ENCODE measurements at places on chromosomes 11 and 22. TPM values are rescaled to one million over a fixed set of nuclear protein-coding genes. Genes with fewer than 3 reads are reported as not detected.

- no peak for DNase-seq
Measured at GRCh38 chr11:61292356-61292755, 2.8 kb downstream of the VWCE start.

- no peak for DNase-seq
Measured at GRCh38 chr11:29009426-29009825, 901.2 kb downstream of the METTL15 start.

GRCh38 chr11:9231848-9232177 lies 33.3 kb downstream of the DENND5A start:
- peak; percentile 53 for DNase-seq

- DNase-seq: peak; percentile 92
Measured at GRCh38 chr22:43187171-43188099, 501 bp upstream of the TTLL12 start.

DNA sequence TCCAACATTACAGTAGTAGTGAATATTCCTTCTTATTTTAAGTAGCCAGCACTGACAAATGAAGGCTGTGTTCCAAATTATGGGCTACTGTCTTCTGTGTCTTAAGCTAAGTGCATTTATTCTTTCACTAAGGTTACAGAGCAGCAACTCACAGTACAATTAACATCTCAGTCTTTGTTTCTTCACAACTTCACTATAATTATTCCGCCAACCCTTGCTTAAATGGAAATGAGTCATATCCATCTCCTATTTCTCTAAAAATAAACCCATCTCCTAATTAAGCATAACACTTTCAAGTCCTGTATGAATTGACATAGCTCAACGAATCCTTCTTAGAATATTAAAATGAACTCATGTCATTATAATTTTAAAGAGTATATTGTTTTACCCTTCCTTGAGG lies 6.7 kb downstream of the ETS1 start:
- no peak for DNase-seq

- no peak for DNase-seq
Measured at GRCh38 chr22:48635816-48636215, 1191.9 kb downstream of the BRD1 start.

DNA sequence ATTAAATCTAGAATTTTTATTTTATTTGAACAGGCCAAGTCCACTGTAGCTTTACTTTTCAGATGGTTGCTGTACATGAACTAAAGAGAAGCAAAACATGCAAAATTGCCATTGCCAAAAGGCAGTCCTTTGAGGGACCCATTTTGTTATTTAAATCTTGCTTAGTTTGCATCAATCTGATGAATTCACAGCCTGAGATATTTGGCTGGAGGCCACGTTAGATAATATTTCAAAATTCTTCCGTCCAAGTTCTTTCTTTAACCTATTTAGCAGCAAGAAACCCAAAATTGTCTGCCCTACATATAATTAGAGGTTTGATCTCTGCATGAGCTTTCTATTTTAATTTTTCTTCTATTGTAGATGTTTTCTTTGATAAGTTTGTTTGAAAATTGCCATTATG lies 1706.9 kb upstream of the RAG2 start:
- no peak for DNase-seq

DNA sequence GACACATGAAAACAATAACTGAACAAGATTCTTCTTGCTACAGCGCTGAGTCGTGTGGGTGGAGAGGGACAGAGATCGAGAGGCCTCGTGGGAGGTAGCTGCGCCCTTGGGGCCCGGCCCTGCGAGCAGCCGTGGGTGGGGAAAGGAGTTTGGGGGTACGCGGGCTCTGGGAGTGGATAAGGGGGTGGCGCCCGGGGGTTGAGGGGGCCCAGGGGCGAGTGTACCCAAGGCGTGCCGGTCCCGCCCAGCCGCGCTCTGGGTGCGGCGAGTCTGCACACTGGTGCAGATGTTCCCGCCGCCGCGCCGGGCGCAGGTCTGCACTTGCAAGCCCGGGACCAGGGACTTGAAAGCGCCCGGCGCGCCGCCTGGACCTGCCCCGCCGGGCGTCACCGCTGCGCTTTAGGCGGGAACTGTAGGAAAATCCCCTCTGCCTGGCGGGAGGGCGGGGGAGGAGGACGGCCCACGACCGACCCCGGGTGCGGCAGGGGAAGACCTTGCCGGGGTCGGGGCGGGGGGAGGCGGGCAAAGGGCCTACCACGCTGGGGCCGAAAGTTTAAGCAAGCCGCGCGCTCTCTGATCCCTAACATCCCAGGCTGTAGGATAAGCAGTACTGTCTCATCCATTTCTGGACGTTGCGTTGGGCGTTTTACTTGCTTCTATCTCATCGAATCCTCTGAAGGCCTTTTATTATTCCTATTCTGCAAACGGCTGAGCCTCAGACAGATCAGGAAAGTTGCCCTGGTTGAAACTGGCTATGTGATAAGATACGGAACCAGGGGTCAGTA lies 1.4 kb upstream of the KREMEN1 start:
- no peak for DNase-seq

DNA sequence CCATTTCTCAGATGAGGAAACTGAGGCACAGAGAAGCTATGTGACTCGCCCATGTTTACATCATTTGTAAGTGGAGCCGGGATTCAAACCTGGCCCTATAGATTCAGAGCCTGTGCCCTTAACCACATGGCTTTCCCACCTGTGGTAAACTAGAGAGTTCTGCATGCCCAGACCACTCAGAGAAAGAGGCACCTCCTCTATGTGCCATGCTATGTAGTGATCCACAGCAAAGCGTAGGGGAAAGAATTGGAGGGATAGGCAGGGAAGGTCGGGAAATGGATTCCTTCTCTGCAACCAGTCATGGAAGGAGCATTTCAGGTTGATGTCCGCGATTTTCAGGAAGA lies 15.4 kb upstream of the POU2AF2 start:
- DNase-seq: no peak

DNA sequence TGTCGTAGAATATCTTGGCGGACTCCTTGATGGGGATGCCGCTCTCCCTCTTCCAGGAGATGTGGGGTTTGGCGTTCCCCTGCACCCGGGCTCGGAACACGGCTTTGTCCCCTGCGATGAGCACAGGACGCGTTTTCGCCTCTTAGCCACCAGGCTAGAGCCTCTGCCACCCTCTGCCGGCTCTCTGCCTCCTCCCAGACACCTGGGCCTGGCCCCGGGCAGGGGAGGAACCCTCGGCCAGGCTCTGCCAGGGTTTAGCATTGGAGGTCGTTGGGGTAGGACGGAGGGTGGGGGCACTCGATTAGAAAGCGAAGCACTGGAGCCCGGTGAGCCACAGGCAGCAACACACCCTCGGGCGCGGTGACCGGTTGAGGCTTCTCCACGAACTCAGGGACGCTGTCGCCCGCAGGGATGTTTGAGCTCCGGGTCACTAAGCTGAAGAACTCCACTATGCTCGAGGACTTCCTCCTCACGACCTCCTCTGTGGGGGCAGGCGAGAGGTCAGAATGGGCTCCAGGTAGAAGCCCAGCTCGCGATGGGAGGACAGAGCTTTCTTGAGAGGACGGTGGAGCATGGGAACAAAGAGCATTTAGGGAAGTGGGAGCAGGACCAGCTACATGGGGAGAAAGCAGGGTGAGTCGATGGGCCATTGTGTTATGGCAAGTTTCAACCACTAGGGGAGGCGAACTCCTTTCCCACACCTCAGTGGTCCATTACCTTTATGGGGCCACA lies 4.3 kb downstream of the IGSF22 start:
- peak; percentile 39 for DNase-seq

DNA sequence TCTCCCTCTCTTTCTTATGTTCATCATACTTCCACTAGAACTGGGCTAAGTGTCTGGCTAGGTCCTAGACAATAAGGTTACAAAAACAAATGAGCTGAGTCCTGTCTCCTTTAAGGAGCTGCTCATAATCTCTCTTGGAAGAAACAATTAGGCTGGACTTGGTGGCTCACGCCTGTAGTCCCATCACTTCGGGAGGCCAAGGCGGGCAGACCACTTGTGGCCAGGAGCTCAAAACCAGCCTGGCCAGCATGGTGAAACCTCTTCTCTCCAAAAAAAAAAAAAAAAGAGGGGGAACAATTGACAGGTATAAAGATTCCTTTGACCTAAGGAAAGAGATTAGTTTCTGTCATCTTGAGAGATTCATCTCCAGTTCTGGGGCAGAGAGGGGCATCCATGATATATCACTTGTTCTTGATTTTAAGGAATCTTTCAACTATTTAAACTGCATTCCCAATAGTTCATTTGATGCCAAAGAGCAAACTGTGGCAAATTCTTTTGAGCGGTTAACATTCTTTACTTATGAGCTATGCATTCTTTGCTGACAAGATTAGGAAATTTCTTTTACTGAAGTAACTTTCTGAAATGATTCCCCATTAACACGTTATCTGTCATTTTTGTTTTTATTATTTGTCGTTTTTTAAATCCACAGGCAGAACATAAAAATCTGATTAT lies 125.5 kb downstream of the C11orf87 start:
- DNase-seq: peak; percentile 71

GRCh38 chr11:75474878-75475766 lies 42.1 kb upstream of the KLHL35 start:
- DNase-seq: no peak

GRCh38 chr11:124160986-124161385 lies 22.2 kb upstream of the OR10D3 start:
- DNase-seq: no peak

- no peak for DNase-seq
Measured at GRCh38 chr11:9201372-9202162, 63.6 kb downstream of the DENND5A start.

GRCh38 chr11:64438986-64439771 lies 80.2 kb downstream of the RPS6KA4 start:
- no peak for DNase-seq

- no peak for DNase-seq
Measured at GRCh38 chr11:117749541-117749910, 47.5 kb downstream of the DSCAML1 start.

GRCh38 chr22:37343348-37343747 lies 61.0 kb downstream of the CYTH4 start:
- DNase-seq: no peak

GRCh38 chr11:109707411-109707810 lies 285.4 kb downstream of the C11orf87 start:
- no peak for DNase-seq

GRCh38 chr11:47705721-47706120 lies 9.4 kb downstream of the AGBL2 start:
- DNase-seq: peak; percentile 3

DNA sequence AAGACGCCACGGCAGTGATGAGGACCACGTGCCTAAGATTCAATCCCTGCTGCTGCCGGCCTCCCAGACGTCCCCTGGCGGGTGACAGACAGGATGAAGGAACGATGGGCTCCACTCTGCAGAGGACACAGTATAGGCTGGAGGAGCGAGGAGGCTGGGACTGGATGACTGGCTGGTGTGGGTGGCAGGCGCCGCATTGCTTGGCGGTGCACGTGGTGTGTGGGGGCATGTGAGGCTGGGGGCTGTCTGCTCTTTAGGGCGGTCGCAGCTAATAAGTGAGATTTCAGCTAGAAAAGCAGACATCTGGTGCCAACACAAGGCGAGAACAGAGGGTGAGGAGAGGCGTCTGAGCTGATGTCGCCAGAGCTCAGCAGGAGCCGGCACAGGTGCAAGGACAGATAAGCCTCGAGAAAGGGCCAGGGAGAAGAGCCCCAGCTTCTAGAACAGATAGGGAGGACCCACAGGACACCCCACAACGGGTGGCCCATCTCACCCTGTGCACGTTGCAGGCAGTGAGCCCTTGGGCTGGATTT lies 33.2 kb downstream of the TSPAN4 start:
- DNase-seq: no peak

DNA sequence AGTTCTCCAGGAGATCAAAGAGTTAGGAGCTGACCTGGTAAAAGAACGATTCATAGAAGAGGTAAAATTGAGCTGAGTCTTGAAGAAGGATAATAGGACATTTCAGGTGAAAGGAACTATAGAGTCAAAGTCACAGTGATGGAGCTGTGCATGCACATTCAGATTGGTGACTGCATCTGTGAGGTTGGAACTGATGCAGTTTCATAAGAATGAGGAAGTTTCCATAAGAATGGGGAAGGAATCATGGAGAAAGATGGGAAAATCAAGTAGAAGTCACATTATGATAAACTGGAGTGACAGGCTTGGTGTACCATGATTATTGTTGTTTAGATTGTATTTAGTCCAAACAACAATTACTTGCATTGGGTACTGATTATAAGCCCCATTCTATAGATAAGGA lies 232.2 kb downstream of the FAM76B start:
- no peak for DNase-seq

GRCh38 chr11:34276352-34276864 lies 81.4 kb downstream of the ABTB2 start:
- DNase-seq: no peak

GRCh38 chr11:37511425-37511933 lies 913.4 kb upstream of the RAG2 start:
- no peak for DNase-seq

DNA sequence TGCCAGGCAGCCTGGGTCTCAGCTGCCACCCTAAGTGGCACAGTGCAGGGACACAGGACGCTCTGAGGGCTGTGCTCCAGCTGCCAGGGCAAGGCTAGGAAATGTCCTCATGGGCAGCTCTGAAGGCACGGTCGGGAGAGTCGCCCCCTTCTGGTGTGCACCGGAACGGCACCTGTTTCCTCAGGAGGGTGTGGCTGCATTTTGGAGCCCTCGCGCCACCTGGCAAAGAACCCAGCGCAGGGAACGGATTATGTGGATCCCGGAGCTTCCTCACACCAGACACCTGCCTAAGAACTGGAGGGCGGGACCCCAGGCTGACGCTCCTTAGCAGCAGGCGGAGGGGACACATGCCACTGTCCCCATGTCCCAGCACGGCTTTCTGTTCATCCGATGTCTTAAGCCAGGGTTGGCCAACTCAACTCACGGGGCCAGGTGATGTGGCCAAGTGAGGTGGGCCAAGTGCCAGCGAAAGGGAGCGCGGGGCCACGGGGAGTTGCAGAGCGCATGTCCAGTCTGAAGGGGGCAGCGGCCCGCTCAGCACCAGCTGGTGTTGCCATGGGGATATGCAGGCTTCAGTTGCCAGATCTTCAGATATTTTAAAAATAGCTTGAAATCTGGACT lies 5.1 kb upstream of the SLC22A8 start:
- no peak for DNase-seq

DNAJB7 gene
- not detected for total RNA-seq

MS4A15 gene
- total RNA-seq: not detected

GLYATL1 gene
- not detected for total RNA-seq

MAJIN gene
- total RNA-seq: not detected

SLCO2B1 gene
- not detected for total RNA-seq

PPME1 gene
- 217 TPM for total RNA-seq

OR5AK2 gene
- total RNA-seq: not detected

DBX1 gene
- total RNA-seq: not detected

ATF4 gene
- total RNA-seq: 255 TPM

SLC22A25 gene
- total RNA-seq: not detected

NXPE1 gene
- total RNA-seq: not detected

NEFH gene
- 2.0 TPM for total RNA-seq

TMEM86A gene
- 12.9 TPM for total RNA-seq

Measured in myocyte (in vitro differentiated cells).